ENCODE measurements at places on chromosomes 13 and 19.

DNA sequence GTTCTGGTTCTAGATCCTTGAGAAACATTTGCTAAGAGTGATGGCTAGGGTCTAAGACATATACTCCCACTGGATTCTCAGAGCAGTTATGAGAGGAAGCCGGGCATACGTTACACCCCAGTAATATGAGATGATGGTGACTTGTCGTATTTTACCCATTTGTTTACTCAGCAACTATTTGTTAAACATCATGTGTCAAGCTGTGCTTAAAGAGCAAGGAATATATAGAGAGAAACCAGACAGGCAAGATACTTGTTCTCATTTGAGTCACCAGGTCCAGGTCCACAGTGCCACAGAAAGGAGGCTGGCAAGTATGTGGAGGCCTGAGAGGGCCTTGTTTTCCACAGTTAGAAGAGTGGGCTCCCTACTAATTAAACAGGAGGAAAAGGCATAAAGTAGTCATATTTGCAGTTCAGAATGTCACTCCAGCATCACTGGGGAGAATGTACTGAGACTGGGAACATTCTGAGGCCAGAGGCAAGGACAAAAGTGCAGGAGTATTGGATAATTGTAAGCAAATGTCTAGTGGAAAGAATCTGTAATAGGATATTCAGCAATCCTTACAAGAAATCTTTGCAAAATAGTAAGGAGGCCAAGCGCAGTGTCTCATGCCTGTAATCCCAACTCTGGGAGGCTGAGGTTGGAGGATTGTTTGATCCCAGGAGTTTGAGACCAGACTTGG, 142.2 kb downstream of the IRS2 start:
- DNase-seq, result no peak

GRCh38 chr19:16782719-16783118, 46.5 kb upstream of the SIN3B start:
- no peak for DNase-seq

- DNase-seq, result peak; percentile 67
Measured at GRCh38 chr13:38045278-38046048, 175.9 kb upstream of the TRPC4 start.

DNA sequence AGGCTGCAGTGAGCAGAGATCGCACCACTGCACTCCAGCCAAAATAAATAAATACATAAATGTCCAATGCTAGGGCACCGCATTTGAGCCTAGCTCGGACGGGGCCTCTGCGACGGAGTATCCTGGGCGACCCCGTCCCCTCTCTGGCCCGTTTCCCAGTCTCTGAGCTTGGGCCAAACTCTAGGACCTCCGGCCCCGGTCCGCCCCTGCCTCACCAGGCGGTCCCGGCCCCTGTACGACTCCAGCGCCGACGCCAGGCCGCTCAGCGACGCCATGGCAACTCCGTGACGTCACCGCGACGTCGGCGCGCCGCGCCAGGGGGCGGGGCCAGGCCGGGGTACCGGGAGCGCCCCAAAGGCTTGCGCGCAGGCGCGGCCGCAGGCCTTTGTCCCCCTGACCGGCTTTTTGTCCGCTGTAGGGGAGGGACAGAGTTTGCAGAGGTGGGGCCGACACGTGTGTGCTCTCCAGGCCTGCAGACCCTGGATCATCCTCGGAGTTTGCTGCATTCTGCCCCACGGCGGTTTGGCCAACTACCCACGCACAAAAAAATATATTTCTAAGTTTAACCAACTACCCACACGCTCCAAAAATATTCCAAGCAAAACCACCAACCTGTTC, at the start of gene PEX11G:
Gene PEX11G, minus strand, starts transcription at position 300 of the 618 bp plus-strand sequence. Its CDS starts 25 bp downstream, at position 275.
- peak; percentile 95 for DNase-seq

GRCh38 chr19:35278578-35279284, 3.6 kb upstream of the HAMP start:
- no peak for DNase-seq

DNA sequence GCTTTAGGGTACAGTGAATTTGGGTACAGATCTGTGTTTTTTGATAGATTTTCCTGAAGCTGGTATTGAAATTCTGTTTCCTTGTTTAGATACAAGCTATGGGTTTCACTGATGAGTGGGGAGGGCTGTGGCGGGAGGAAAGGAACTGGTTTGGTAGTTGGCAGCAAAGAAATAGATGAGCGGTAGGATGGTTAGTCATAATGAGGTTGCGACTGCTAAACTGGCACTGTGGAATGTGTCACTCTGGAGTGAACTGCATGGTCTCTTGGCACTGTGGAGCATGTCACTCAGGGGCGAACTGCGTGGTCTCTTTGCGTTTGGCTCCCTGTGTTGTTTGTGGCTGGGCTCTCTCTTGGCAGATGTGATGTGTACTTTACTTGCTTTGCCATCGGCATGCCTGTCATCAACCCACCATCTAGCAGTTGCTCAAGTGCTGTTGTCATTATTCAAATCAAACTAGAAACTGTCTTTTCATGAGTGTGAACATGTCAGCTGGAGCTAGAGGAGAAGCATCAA, 82.1 kb downstream of the ATP8A2 start:
- no peak for DNase-seq

GRCh38 chr13:102033386-102033785, 368.5 kb downstream of the FGF14 start:
- DNase-seq, result no peak

- no peak for DNase-seq
Measured at GRCh38 chr19:33063356-33063752, 1.3 kb downstream of the RHPN2 start.

DNA sequence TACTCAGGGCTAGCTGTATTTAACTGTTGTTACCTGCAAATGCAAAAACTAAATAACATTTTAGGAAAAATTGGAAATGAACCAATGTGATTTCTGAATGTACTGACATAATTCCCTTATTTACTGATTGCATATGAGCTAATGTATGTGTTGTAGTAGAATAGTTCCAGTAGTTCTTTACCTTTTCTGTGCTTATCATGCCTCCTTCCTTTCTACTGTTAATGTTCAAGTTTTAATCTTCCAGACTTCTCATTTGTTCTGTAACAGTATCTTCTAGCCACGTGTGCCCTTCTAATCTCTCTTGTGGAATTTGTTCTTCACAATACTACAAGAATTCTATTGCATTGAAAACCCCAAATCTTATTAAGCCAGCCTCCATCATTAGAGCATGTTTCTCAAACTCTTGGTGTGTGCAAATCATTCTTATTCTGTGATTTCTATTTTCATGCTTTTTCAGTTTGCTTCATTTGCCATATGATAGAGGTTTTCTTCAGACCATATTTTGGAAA, 17.7 kb downstream of the LSM14A start:
- no peak for DNase-seq

- no peak for DNase-seq
Measured at GRCh38 chr13:72932250-72932649, 126.6 kb upstream of the KLF5 start.

DNA sequence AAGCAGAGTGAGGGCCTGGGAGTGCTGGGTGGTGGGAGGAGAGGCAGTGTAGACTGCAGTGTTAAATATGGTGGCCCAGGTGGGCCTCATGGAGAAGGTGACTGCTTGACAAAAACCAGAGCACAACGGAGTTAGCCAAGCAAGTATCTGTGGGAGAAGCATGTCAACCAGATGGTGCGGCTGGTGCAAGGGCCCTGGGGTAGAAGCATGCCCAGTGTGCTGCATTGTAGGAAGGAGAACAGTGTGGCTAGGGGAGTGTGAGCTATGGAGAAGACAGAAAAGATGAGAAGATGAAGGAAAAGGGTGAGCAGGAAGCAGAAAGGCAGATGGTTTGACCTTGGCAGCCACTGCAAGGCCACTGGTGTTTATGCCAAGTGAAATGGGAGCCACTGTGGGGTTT, 2.2 kb upstream of the VSTM2B start:
- DNase-seq, result no peak

GRCh38 chr13:26914148-26914547, 153.6 kb upstream of the GPR12 start:
- no peak for DNase-seq

DNA sequence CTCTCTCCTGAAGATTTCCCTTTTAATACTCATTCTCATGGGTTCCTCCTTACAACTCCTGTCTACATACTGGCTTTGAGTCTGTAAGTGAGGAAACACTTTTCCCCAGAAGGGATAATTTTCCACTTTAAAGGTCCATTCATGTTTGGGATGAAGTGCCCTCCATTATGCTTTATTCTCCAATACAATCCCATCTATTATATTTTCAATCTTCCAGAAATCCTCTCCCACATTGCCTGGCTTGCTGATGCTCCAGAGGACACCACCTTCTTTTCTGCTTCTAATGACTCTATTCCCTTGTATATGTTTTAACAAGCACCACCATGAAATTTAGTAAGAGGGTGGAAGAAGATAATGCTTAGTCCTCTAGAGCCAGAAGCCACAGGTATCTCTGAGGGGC, 92.7 kb upstream of the NBEA start:
- DNase-seq, result no peak

- DNase-seq, result no peak
Measured at GRCh38 chr13:114071991-114072390, 60.4 kb downstream of the RASA3 start.

- no peak for DNase-seq
Measured at GRCh38 chr19:48656840-48657474, 11.0 kb upstream of the CA11 start.

GRCh38 chr19:52880895-52881389, 16.5 kb downstream of the ZNF320 start:
- no peak for DNase-seq

DNA sequence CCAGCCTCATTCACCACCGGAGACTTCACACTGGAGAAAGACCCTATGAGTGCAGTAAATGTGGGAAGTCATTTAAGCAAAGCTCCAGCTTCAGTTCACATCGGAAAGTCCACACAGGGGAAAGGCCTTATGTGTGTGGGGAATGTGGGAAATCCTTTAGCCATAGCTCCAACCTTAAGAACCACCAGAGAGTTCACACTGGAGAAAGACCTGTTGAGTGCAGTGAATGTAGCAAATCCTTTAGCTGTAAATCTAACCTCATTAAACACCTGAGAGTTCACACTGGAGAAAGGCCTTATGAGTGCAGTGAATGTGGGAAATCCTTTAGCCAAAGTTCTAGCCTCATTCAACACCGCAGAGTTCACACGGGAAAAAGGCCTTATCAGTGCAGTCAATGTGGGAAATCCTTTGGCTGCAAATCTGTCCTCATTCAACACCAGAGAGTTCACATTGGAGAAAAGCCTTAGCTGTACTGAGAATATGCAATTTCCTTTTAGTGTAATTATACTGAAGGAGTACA, 8.8 kb downstream of the ZNF211 start:
- peak; percentile 33 for DNase-seq

- DNase-seq, result peak; percentile 41
Measured at GRCh38 chr19:40416918-40417642, 3.9 kb upstream of the PRX start.

DNA sequence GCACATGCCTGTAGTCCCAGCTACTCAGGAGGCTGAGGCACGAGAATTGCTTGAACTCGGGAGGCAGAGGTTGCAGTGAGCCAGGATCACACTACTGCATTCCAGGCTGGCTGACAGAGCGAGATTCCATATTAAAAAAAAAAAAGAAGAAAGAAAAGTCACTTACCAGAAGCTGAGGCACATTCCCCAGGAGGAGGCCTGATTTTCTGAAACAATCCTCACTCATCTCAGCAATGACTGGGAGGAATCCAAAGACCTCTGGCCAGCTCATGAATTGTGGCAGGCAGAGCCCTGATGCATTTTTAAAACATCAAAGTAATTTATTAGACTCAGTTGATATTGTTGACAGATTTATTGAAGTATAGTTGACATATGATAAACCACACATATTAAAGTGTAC, 206.3 kb downstream of the FOXO1 start:
- no peak for DNase-seq

DNA sequence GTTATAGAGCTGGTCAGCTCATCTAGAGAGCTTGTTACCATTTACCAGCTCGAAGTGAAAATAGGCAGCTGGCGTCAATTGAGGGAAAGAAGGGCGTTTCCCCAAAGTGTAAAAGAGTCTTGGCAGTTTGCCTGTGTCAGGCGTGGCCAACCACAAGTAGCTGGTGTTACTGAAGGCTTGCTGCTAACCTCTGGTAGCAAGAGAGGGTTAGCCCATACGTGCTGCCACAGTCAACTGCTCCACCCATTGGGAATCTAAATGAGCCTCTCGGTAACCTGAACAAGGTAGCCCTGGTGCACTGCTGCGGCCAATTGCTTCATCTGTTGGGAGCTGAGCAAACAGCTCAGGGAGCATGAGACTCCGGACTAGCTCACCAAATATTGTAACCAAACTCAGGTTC, 314.9 kb upstream of the SLITRK5 start:
- DNase-seq, result peak; percentile 57

DNA sequence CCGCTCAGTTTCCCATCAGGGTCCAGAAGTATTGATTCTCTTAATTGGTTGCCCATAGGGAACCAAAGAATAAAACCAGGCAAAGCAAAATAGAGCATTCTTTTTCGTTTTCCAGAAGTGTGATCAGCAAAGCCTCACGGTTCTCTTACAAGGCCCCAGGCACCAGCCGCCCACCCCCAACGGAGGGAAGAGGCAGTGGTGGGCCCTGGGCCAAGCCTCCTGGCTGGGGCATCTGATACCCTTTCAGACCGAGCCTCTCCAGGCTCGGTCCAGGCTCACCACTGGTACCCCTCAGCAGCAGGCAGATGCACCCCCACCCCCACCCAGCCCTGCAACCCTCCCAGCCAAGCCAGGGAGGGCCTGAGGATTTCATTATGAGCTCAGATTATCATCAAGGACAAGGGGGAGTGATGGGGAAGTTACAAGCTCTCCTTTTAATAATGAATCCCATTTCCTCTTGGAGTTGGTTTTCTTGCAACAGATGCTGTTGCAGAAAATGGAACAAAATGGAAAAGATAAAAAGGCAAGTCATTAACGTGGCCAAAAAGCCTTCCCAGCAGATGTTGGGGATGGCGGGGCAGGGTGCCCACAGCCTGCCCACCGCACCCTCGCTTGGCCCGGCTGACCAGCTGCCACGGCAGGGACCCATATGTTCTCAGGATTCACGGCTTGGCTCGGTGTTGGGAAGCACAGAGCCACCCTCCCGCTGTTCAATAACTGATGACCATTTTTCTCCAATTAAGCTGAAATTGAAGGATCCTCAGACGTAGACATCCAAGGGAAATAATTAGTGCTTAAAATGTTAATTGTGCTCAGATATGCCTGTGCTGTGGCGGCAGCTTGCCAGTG, 45.9 kb upstream of the KCTD15 start:
- DNase-seq, result no peak

- no peak for DNase-seq
Measured at GRCh38 chr13:30752201-30752797, 17.0 kb downstream of the ALOX5AP start.

DNA sequence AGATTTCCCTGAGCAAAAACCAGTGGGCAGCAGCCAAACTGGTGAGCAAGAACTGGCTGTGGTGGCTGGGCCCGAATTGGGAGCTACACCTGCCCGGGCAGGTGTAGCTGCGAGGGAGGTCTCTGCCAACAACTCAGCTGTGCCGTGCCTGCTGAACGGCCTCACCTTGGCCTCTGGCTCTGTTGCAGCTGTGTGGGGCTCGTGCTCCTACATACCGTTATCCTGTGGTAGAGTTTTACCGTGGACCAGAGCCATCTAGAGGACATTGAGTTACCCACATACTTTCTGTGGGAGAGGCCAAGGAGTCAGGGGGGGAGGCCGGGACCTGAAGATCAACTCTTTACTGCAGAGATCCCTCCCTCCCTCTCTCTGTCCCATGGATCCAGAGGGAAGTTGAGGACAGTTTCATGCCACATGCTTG, 113.2 kb downstream of the TM9SF2 start:
- peak; percentile 39 for DNase-seq

- no peak for DNase-seq
Measured at GRCh38 chr19:39915101-39915847, 19.2 kb downstream of the FCGBP start.
